ENCODE measurements at places on chromosomes 12 and 14.

- DNase-seq = no peak
Measured at GRCh38 chr14:34650786-34651584, 21.0 kb upstream of the SNX6 start.

DNA sequence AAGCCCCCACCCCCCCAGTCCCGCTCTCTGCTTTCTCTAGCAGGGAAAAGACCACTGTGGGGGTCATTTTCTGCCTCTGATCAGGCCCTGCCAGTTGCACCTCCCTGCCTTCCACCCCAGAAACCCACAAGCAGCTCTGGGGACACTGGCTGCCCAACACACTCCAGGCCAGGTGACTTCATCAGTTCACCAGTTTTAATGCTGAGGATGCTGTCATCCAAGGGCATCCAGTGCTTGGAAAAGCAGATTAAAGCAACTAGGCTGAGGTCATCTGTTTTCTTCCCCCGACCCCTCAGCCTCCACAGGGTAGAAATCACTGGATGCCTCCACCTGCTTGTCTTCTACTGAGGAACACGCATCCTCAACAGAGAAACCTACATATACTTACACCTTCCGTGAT is 282.4 kb downstream of the DPF3 start:
- no peak for DNase-seq

- no peak for DNase-seq
Measured at GRCh38 chr14:59148334-59148900, 40.0 kb upstream of the DAAM1 start.

- no peak for DNase-seq
Measured at GRCh38 chr14:47057364-47057763, 405.8 kb upstream of the RPL10L start.

DNA sequence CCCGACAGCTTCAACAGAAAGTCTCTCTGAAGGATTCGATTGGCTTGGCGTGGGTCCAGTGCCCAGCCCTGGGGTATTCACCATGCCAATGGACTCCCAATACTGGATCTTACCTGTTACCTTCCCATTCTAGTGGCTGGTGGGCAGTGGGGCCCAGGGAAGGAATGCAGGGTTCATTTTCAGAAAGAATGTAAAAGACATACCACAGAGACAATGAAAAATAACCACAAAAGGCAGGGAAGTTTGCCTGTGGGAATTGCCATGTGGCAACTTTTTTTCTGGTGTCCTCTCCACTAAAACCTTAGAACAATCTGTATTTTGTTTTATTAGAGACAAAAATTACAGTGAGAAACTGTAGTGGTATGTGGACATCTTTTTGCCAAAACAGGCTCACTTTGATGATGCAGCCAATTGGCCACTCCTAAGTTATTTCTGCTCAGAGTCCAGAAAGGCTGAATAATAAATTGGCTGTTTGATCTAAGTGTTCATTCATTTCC is 55.2 kb downstream of the PTGER2 start:
- no peak for DNase-seq

GRCh38 chr12:12176402-12176801 is 90.4 kb downstream of the LRP6 start:
- DNase-seq = no peak

GRCh38 chr12:15855646-15856045 is 26.5 kb upstream of the STRAP start:
- DNase-seq = no peak

DNA sequence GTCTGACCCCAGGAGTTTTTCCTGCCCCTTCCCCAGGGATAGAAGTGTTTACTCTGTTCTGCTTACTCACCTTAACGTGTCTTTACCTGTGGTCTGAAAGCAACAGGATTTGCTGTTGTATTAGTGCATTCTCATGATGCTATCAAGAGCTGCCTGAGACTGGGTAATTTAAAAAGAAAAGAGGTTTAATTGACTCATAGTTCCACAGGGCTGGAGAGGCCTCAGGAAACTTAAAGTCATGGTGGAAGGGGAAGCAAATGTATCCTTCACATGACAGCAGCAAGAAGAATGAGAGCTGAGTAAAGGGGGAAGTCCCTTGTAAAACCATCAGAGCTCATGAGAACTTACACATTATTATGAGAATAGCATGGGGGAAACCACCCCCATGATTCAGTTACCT is 240.4 kb downstream of the SNAPC1 start:
- no peak for DNase-seq

GRCh38 chr12:92829686-92830282 is 99.3 kb downstream of the EEA1 start:
- no peak for DNase-seq

DNA sequence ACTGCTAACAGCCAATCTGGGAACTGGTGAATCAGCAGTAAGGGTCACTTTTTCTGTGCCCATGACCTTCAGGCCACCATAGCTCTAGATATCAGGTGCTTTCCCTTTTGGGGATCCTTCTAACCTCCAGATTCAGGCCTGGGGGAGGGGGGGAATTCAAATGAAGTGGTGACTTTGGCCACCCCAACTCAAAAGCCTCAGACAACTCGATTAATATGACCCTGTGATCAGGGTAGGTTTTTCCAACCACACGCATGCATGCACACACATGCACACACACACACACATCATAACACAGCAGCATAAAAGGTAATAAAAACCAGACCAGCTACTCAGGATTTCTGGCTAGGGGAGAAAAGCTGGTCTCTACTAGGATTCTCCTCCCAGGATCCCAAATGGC is 5.3 kb downstream of the TBX3 start:
- no peak for DNase-seq

- DNase-seq = no peak
Measured at GRCh38 chr12:109330282-109331230, 17.1 kb upstream of the MYO1H start.

DNA sequence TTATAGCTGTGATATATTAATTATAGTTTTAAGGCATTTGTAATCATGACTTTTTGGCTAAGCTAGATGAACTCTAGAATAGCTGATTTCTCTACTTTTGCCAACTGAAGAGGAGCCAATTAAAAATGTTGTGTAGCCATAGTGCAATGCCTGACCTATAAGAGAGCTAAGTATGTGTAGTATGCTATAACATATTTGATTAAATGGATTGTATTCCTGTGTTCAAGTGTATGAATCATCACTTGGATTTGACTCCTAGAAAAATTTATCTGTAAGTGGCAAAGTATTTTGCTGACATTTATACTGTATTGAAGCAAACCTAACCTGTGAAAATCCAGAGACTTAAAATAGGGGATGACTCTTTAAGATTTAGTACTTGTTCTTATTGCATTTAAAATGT is 34.2 kb downstream of the PCNX4 start:
- no peak for DNase-seq

DNA sequence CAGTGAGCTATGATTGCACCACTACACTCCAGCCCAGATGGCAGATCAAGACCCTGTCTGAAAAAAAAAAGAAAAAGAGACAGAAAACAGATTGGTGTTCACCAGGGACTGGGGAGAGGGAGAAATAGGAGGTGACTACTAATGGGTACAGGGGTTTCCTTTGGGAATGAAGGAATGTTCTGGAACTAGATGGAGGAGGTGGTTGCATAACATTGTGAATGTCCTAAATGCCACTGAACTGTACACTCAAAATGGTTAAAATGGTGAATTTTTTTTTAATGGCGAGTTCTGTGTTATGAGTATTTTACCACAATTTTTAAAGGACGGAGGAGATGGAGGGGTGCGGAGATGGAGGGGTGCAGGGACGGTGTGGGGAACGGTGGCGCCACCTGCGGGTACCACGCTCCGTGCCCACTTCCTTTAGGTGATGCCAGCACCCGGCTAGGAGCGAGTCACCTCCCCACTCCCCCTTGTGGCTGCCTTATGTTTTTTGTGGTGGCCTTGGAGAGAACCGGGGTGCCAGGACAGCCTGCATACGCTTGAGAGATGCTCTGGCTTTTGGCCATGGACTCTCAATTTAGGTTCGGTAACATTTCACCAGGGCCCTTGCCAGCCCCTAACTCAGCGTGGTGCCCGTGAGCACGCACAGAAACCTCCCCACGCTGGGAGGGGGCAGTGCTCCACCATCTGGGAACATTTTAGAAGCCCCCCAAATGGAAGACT is 16.1 kb downstream of the UBC start:
- DNase-seq = no peak

GRCh38 chr12:65414526-65414925 is 136.0 kb downstream of the MSRB3 start:
- no peak for DNase-seq

DNA sequence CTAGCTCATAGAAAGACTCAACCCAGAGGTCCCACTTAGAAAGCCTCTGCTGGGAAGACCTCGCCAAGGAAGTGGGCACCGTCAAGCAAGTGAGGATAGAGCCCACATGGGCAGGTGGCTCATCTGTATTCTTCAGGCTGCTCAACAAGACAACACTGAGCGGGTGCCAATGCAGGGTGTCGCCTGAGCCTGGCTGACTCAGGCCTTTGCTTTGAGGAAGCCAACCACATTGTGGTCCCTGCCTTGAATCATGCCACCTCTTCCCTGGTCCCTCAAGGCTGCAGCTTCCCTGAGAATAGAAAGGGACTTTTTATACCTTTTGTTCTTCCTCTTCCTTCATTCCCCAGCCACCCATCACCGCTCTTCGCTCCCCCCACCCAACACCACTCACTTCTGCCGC is 2.1 kb upstream of the RNASE13 start:
- no peak for DNase-seq

DNA sequence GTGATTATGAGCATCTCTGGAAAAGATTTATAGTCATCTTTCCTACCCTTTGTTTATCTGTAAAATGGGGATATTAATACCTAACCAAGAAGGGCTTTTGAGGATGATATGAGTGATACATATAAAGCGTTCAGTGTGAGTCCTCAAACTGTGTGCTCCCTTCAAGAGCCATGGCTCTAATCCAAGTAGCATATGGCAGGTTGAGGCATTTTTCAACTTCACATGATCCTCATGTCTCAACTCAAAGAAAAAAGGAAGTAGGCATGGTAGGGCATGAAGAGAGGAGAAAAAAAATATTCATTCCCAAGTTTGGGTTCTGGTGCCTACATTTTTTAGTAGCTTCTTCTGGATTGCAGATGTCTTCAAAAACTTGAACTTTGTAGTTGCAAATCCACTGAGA is 286.3 kb upstream of the ATP2B1 start:
- DNase-seq = no peak

DNA sequence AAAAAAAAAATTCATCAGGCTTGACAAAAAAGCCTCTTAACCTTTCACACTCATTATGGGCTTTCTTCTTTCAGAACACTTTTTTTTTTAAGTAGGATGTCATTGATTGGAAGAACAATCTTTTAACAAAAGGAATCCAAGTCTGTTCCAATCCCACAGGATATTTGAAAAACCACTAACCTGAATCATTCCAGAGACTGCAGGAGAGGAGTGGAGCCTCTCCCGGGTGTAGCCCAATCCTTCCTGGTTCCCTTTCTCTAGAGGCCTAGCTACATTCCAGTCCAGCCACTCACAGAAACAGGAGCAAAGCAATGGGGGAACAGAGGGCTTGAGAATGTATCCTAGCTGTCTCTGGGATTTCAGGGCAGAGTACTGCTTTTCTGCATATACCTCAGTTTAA is 4.3 kb downstream of the MFAP5 start:
- no peak for DNase-seq

DNA sequence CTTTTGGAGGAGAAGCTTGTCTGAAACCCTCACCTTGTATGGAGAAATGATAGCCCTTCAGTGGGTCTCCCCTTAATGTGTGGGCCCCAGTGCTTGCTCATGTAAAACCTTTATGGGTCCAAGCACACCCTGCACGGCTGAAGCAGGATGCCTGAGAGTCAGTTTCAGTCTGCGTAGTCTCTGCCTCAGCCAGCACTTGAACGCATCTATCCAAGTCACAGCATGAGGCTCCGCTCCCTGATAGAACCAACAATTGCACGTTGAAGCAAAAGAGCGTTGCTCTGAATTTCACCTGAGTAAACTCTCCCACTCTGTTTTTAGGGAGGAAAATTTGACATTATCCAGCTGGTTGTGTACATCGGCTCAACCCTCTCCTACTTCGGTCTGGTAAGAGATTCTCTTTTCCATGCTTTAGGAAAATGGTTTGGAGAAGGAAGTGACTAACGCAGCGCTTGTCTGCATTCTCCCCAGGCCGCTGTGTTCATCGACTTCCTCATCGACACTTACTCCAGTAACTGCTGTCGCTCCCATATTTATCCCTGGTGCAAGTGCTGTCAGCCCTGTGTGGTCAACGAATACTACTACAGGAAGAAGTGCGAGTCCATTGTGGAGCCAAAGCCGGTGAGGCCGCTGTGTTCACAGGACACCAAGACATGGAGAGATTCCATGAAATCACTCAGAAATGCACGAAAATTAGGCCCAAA is 33.0 kb upstream of the P2RX4 start:
- DNase-seq = no peak

- DNase-seq = no peak
Measured at GRCh38 chr12:118119449-118119879, 15.7 kb upstream of the VSIG10 start.

DNA sequence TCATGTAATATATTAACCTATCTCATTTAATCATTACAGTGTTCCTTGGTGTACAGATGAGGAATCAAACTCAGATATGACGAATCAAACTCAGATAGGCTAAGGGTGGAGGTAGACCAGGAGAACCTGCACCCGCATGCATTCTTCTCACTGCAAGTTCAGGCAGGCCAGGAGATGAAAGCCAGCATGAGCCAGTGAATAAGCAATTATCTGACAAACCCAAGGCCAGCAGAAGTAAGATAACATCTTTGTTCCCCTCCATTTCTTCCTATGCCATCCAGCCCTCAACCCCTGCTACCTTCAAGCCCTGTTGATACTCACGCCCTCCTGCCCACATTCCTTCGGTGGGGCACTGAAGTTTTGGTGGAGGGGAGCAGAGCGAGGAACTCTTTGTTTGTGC is 152.2 kb downstream of the ETV6 start:
- DNase-seq = no peak

DNA sequence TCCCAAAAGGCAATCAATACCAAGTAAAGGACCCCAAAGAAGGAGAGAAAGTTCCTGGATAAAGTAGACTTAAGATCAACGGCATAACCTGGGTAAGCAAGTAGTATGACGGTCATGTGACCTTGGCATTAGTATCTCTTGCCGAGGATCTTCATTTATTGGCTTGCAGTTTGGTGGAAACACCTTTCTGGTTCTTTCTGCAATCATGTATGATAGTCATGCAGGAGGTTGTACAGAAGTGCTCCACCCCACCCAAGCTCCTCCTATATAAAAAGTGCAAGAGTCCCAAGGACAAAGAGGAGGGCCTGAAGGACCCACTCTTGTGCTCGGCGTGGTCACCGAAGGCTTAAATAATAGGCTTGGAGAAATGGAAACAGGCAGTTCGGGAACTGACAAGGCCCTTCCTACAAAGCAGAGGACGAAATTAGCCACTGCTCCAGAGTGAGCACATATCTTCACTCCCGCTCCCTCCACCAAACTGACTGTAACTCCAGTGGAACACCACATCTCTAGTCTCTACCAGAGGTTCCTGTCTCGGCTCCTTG is 750 bp downstream of the CS start:
- no peak for DNase-seq

GRCh38 chr12:52730383-52730782 is 27.1 kb upstream of the KRT77 start:
- DNase-seq = no peak

- DNase-seq = no peak
Measured at GRCh38 chr12:112166051-112167015, 41.0 kb downstream of the TRAFD1 start.

Measured in left renal cortex interstitium (tissue), 4 donors.